ENCODE measurements at places on chromosomes 2 and 18. TPM values are rescaled to one million over a fixed set of nuclear protein-coding genes. Genes with fewer than 3 reads are reported as not detected.

Gene APCDD1
- under 0.01 TPM for total RNA-seq

Gene IL18R1
- total RNA-seq, result 4.0 TPM

- DNase-seq, result no peak
Measured at GRCh38 chr2:168718622-168719021, 83.8 kb upstream of the NOSTRIN start.

Gene MYOM1
- 0.99 TPM for total RNA-seq

DNA sequence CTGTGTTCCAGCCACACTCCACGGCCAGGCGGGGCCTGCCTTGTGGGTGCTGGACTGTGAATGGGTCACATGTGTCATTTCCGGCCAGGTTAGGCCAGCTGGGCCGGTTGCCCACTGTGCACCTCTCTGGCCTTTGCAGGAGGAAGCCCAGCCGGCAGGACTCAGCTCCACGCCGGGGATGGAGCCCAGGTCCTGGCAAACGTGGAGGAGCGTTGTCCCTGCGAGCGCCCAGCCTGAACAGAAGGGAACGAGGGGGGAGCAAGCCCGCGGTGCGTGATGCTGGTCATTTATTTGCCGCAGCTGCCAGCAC, 152.9 kb downstream of the PXDN start:
- DNase-seq, result no peak

Gene KCNJ13
- 0.20 TPM for total RNA-seq

Gene PTH2R
- 0.17 TPM for total RNA-seq

GRCh38 chr2:199366406-199366805, 91.3 kb downstream of the SATB2 start:
- peak; percentile 86 for DNase-seq

Gene ASXL2
- 20.1 TPM for total RNA-seq

GRCh38 chr2:32732120-32732519, 104.3 kb downstream of the TTC27 start:
- no peak for DNase-seq

Gene TUBB6
- total RNA-seq, result 821 TPM

- no peak for DNase-seq
Measured at GRCh38 chr2:19000776-19001175, 357.6 kb downstream of the OSR1 start.

Gene NAT8
- 0.69 TPM for total RNA-seq

Gene LBH
- 22.7 TPM for total RNA-seq

DNA sequence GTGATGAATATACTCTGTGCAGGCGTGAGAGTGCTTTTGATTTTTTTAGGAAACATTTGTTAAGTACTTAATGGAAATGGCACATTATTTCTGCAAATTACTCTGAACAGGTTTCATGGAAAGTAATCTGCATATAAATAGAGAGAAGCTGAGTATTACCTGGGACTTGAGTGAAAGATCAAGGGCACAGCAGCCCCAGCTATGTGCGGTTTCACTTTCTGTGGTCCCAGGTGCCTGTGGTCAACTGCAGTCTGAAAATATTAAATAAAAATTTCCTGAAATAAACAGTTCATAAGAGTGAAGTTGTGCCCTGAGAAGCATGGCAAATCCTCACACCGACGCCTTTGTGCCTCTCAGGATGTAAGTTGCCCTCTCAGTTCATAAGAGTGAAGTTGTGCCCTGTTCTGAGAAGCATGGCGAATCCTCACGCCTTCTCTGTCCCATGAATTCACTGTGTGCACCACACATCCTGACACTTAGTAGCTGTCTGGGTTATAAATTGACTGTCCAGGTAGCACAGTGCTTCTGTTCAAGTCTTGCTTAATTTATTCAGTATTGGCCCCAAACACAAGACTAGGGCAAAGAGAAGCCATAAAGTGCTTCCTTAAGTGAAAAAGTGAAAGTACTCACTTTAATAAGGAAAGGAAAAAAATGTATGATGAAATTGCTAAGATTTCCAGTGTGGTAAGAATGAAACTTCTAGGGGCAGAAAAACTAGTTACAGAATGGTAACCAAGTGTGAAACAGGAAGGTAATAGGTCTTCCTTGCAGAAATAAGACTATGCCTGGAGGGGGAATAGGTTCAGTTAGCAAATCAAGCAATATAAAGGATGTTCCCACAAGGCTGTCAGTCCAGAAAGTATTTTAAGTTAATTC, 4.3 kb upstream of the SNTG2 start:
- peak; percentile 35 for DNase-seq

- DNase-seq, result no peak
Measured at GRCh38 chr18:35083174-35083712, 42.0 kb downstream of the MAPRE2 start.

DNA sequence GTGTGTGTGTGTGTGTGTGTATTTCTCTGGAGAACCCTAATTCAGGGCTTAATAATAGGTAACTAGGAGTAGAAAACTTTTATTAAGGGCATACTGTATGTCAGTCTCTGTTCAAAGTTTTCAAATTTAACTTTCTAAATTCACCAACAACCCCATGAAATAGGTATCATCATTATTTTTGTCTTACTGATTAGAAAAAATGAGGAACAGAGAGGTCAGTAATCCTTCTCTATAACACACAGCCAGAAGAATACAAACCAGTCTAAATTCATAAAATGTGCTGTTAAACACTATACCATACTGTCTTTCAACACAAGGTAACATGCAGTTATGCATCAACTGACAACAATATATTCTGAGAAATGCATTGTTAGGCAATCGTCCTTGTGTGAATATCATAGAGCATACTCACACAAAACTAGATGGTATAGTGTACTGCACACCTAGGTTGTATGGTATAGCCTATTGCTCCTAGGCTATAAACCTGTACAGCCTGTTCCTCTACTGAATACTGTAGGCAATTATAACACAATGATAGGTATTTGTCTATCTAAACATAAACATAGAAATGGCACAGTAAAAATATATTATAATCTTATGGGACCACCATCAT, 143.1 kb downstream of the PTH2R start:
- DNase-seq, result no peak

GRCh38 chr2:190889175-190889943, 8.7 kb downstream of the GLS start:
- DNase-seq, result no peak

Gene BMP10
- total RNA-seq, result not detected

Gene UCN
- total RNA-seq, result not detected

- DNase-seq, result no peak
Measured at GRCh38 chr2:50777954-50778353, 254.0 kb downstream of the NRXN1 start.

Gene STAM2
- 47.3 TPM for total RNA-seq

GRCh38 chr2:112118148-112118547, 20.0 kb upstream of the FBLN7 start:
- no peak for DNase-seq

- DNase-seq, result no peak
Measured at GRCh38 chr2:207252979-207253645, 87.4 kb upstream of the KLF7 start.

Gene CNRIP1
- total RNA-seq, result 1.6 TPM

GRCh38 chr2:241729868-241730267, 4.6 kb upstream of the D2HGDH start:
- no peak for DNase-seq

DNA sequence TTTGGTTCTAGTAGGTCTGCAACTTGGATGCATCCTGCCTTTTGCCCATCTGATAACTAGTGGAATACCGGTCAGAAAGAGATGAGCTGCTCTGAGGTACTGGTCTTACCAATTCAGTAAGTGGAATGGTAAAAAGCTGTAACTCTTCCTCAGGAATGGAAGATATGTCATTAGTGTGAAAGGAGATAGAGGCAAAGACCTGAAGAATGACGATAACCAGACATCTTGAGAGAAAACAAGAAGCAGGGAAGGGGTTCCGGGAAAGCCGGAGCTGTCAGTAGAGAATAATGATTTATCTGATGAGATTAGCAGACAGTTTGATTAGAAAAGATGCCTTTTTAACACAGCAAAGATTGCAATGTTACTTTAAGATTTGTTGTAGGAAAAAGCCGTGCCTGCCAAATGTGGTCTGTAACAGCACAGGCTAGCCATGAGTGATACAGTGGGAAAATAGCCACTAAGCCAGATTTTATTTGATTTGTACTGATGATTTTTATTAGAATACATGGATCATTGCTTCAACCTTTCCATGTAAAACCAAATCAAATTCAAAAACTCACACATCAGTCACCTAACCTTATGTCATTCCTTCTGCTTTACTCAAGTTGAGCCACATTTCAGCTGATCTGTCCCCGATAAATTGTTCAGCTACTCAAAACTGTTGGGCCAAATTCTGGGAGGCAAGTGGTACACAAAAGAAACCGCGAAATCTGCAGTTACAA, 110.0 kb downstream of the TCF4 start:
- no peak for DNase-seq

Measured in renal cortical epithelial cell (primary cell).